ENCODE measurements at places on chromosomes 11 and 22.

- DNase-seq: peak; percentile 38
These were observed 101.2 kb upstream of the HSD17B12 start for GRCh38 chr11:43579171-43579918.

DNA sequence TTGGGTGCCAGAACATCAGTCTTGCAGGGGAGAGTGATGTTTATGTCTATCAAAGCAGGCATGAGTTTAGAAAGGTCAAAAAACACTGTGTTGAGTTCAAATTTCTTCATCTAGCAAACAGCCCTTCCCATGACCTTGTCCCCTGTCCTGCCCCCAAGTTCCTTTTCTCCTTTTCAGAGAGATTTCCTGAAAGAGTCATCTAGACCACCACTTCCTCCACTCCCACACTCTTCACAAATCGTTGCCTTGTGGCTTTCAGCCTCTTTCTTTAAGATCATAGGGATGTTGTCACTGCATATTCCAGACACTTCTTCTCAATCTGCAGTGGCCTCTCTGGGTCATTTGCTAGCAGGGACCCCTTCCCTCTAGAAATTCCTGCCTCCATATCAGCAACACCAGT is 290.5 kb downstream of the TENM4 start:
- DNase-seq: no peak

- no peak for DNase-seq
These were observed 60.7 kb downstream of the LRRC32 start for GRCh38 chr11:76609736-76610370.

DNA sequence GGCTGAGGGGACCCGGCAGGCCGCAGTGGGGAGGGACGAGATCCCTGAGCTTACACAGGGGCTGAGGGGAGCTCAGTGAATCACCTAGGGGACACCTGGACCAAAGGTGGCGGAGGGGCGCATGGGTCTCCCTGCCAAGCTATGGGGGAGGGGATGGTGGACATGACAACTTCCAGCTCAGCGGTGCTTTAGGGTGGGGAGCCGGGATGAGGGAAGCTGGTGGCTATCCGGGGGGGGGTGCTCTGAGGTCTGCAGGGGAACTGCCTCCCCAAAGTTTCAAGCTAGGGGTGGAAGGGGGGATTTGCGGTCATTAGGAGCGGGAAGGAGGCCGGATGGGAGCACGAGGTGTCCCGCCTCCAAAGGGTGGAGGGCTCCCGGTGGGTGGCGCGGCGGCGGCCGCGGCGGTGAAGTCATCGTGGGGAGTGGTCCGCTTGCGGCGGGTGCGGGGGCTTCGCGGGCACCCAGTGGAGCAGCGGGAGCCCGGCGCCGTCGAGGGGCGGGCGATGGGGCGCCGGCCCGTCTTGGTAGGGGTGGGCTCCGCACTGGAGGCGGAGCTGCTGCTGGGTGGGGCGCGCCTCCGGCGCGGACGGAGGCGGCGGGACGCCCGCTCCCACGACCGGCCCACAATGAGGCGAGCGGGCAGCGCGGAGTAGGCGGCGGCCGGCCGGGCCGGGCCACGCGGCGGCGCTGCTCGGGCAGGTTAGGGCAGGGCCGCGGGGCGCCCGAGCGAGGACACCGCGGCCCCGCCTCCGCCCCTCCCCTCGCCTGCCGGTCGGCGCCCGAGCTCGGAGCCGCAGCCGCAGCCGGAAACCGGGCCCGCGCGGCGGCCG is at the start of gene MICALL1:
Gene MICALL1 (plus strand): TSS at position 764 of the 830 bp plus-strand sequence. CDS start 126 bp downstream, outside the sequence.
- peak; percentile 65 for DNase-seq

DNA sequence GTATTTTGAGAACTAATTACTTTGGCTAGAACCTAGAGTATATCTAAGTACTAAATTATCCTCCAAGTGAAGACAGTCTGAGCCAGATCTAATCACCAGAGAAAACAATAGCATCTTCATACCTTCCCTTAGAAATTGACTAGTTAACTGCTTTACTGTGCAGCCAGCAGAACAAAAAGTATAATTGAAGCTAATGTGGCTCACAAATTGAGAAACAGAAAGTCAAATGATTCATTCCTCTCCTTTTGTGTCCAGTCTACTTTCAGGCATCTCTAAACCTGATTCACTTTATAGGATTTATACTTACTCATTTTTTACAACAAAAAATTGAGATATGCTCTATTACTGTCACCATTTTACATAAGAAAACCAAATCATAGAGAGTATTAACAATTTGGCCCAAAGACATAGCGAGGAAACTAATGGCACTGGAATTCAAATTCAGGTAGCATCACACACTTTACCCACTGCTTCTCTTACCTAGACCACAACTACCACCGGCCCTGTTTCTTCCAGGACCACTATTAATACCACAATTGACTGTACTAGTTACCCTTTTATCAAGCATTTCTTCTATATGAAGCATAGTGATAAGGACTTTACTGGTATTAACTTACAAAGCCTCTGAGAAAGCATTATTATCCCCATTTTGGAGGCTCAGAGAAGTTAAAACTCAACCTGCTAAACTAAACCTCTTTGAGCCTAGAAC is 1402.6 kb upstream of the TENM4 start:
- no peak for DNase-seq

Measured in SHP77 (cell line).